Activated CD8-positive, alpha-beta memory T cell treated with anti-CD3 and anti-CD28 coated beads for 4 hours (primary cell): ENCODE measurements at places on chromosomes 4 and X.
A peak's percentile ranks its signal among the peaks of the same experiment; 100 is the strongest.

DNA sequence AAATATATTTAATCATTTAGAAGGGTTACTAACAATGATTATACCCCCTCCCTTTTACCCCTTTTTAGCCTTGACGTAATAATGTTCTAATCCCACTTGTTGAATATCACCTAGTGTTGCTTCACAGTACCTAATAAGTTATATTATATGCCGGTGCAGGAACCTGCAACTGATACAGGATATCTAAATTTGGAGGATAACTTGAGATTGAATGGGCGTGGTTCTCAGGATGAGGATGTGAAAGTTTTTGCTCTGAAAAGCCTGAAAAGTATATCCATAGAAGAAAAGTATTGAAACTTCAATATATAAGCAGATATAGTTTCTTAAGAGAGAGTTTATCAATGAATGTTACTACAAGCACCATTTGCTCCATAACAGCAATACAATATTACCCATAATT lies 59.8 kb downstream of the ZNF711 start:
- no peak for DNase-seq

DNA sequence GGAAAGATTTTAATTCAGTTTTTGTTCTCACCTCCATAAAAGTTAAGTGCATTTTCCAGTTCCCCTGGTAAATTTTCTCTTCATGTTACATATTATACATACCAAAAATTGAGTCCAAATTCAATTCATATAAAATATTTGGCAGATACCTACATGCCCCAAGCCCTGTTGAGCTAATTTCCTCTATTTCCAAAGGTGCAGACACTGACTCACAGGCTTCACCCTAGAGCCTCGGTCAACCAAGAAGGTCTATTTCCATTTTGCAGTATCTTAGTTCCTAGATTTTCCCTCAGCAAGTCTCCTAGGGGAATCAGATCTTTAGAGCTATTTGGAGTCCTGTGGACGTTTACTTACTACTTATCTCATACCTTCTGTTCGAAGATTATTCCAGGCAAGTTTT lies 174.4 kb downstream of the TSPAN5 start:
- no peak for DNase-seq

DNA sequence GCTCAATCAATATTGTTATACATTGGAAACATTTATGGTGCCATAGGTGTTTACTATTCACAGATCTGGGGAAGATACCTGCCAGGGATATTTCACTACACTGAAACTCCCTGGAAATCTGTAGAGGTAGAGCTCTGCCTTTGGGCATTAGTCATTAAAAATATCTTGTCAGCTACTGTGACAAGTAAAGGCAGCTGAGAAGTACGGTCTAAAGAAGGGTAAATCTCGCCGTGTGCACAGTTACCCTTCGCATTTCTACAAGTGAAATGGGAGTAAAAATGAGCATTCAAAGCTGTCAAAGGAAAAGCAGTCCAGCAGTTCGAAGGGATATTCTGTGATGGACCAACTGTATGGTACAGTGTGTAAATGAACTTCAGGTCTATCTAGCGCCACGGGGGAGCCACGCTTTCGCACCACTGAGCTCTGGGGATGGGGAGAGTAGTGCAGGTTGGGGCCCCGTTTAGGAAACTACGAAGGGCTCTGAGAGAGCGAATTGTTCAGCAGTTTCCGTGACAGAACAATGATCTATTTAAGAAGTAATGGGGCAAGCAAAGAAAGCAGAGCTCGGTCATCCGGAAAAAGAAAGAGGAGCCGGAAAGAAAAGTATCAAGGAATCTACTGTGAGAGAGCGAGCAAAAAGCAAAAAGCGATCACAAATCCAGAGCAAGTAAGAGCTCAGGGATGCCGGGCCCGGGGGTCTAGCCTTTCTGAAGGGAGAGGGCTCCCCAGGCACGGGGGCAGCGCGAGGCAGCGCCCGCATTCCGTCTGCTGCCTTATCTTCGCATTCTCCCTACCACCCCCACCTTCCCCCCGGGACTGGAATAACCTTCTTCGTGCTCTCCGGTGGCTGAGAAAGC lies 646 bp downstream of the TIGD4 start:
- DNase-seq = no peak

DNA sequence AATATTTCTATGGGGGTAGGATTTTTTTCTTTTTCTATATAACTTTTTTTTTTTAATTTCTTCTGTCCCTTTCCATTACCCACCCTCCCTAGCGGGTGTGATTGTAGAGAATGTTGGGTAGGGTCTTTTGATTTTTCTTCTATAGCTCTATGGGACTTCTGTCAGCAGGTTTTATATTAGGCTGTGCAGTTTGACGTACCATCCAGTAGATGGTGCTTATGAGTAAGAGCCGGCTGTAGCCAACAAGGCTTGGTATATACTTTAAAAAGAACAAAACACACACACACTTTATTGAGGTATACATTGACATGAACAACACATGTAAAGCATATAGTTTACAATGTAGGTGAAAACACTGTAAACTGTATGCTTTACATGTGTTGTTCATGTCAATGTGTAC lies 247.9 kb upstream of the POF1B start:
- no peak for DNase-seq

GRCh38 chr4:99404595-99405287 lies 30.4 kb downstream of the ADH7 start:
- no peak for DNase-seq

- no peak for DNase-seq
These were observed 43.9 kb downstream of the LUZP4 start for GRCh38 chrX:115333446-115333845.

DNA sequence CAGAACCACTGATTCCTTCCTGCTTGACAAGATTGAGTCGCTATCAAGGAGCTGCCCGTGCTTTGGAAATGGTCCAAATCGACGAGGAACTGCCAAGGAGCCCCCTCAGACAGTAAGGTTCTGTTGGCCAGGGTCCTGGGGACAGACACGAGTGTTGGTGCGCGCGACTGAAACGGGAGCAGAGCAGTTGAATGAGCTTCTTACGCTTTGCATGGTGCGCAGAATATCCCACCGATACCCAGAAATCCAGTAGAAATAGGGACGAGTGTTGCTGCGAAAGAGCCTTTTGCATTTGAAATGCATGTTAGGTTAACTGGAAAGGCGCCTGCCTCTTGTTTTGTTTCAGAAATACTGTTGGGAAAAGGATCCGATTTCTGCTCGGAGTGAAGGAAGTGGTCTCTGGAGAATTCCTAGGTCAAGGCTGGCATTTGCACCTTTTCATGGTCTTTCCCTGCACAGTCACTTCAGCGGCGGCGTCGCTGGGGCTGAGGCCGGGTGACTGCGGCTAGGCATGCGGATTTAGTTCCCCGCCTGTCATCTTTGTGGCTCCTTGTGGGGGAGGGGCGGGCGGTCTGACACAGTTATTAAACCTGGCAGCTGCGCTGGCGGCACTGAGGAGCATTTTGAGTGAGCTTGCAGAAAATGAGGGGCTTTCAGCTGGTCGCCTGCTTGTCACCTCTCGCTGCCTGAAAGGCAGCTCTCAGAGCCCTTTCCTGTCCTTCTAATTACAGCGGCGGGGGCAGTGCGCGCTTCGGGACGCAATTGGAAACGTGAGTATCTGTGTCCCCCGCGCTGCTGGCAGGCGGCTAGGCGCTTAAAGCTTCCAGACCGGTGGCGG lies 51.5 kb upstream of the TRIM2 start:
- peak; percentile 14 for DNase-seq

GRCh38 chr4:105710678-105711077 lies 2.1 kb downstream of the GSTCD start:
- no peak for DNase-seq

DNA sequence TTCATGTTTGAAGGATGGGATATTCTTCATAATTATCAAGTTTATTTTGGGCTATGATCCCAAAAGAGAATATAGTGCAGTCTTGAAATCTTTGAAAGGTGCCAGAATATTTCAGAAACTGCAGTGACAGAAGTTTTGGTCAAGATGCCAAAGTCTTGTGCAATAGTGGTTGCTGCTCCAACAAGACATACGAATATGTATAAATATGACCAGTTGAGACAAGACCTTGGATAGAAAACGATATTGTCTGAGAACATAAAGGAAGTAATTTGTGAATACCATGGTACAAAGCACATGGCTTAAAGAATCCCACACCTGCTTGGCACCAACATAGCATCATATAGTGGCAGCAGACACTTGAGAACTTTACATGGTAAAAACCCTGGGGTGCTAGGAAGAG lies 48.6 kb upstream of the AMELX start:
- DNase-seq = no peak

- DNase-seq = peak; percentile 38
These were observed 618 bp downstream of the DDX3X start for GRCh38 chrX:41334363-41335197.

DNA sequence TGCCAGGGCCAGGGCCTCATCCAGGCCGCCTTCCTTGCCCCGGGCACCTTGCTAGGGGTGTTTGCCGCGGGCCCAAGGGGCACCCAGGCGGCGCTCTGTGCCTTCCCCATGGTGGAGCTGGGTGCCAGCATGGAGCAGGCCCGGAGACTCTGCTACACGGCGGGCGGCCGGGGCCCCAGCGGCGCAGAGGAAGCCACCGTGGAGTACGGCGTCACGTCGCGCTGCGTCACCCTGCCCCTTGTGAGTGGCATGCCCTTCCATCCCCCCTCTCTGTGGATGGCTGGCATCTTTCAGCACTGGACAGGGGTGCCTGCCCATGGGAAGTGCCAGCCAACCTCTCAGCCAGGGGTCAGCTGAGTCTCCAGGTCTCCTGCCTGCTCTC lies 3.6 kb downstream of the PLXNB3 start:
- no peak for DNase-seq

DNA sequence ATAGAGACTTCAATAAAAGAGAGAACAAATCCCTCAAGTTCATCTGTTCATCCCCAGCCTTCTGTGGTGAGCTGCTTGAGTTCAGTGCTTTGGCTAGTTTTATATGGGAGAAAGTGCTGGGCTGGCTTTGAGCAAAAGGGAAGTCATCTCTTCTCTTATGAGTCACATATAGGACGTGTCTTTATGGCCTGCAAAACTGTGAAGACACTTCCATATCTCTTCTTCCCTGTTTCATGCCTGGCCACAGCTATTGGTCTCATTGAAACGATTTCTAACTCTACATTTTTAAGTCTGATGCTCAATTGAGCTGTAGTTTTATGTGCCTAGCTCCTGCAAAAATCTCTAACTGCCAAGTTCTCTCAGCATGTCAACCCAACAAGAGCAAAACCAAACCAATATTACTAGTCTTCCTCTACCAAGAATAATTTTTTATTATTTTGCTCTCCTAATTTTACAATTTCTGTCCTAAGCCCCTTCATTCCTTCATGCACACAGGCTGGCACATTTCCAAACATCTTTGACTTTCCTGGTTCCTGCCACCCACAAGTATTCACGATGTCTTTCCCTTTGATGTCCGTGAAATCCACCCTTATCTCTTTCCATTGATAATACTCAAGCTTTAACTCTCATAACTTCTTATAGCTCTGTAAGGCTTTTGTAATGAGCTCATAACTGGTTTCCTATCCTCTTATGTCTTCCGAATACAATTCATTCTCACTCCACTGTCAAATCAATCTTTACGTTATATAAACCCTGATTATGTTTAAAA lies 165.3 kb downstream of the BTC start:
- DNase-seq = no peak

GRCh38 chr4:47519239-47519883 lies 34.3 kb downstream of the ATP10D start:
- no peak for DNase-seq

DNA sequence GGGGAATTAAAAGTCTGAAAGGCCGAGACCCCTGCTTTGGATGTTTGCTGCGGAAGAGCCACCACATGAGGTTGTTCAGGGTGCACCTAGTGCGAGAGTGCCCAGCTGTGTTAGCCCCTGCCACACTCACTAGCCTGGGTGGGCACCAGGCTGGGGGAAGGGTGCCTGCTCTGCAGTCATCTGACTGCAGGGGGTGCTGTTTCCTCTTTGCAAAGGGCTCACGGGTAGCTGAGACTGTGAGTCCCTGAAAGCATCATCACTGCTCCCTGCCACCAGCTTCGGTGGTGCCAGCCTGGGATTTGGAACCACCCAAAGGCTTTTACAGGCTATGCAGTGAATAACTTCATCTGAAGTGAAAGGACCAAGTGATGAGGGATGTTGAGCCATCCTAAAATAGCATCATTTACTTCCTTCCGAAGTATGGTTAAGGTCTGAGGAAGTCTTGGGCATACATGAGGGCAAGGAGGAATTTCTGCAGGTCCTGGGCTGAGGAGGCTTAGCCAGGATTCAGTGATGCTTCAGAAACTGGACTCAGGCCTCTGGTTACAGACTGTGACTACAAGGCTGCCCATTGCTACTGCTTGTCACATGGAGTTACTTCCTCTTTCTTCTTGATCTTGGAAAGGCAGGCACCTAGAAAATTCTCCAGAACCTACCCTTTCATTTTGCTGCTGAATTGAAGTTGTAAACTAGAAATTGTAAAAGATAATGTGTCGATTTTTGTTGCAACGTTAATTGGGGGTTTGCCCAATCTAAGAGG lies 293.2 kb upstream of the PRPS2 start:
- DNase-seq = no peak

DNA sequence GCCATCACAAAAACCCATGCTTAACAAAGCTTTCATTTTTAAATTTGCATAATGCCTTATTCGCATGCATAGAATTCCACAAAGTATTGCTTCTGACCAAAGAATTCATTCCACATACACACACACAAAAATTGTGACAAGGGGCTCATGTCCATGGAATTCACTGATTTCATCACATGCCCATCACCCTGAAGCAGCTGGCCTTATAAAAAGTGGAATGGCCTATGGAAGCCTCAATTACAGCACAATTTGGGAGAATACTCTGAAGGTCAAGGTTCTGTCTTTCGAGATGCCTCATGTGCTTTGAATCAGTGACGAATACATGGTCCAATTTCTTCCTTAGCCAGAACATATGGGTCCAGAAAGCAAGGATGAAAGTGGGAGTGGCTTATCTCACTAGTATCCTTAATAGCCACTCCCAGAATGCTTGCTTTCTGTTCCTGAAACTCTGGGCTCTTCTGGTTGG lies 165.7 kb downstream of the KDR start:
- no peak for DNase-seq

GRCh38 chrX:112359906-112360305 lies 277.3 kb upstream of the TRPC5 start:
- DNase-seq = no peak

- DNase-seq = no peak
These were observed 164.7 kb upstream of the SLIT2 start for GRCh38 chr4:20086799-20087521.

- DNase-seq = no peak
These were observed 29.5 kb upstream of the NUP54 start for GRCh38 chr4:76177709-76178108.

GRCh38 chrX:150165776-150166610 lies 197.1 kb upstream of the MAMLD1 start:
- no peak for DNase-seq

DNA sequence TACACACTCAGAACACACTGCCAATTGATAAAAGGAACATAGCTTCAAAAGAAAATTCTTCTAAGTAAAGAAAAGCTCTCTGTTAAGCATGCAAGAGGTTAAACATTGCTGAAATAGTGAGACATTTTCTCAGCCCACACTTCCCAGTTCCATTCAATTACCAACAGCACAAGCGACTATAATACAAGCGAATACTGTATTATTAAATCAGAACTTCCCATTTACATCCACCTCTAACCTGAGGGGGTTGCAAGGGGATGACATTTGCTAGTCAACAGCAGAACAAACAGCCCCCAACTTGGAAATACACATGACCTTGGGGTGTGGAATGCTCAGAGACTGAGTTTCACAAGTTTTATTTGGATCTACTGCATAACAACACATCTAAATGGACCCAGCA lies 1.1 kb downstream of the FSTL5 start:
- DNase-seq = no peak
